T-cell (primary cell): ENCODE measurements at places on chromosomes 6 and 20. TPM values are rescaled to one million over a fixed set of nuclear protein-coding genes. Genes with fewer than 3 reads are reported as not detected.

DNA sequence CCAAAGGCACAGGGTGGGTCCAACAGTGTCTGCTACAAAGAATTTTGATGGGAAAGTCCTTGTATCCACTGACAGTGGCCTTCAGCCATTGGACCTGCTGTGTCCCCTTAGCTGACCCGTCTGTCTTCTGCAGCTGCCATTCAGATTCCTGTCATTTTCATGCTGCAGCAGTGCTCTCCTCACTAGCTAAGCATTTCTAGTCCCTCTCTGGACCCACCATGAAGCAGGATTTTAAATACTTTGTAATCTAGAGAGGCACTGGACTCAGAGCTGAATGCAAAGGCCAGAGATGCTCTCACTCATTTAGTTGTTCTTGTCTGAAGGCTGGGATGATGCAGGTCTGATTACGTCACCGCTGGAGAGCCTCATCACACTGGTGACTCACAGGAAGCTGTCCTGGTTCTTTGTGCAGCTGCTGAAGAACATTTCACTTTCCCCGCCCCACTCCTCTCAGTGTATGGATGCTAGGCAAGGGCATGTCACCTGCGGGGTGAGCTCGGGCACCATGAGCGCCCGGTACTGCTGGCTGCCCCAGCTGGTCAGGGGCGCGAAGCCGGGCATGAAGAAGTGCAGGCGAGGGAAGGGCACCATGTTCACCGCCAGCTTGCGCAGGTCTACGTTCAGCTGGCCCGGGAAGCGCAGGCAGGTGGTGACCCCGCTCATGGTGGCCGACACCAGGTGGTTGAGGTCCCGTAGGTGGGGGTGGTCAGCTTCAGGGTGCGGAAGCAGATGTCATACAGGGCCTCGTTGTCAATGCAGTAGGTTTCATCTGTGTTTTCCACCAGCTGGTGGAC lies 19.4 kb upstream of the TUBB2A start:
- no peak for DNase-seq

DNA sequence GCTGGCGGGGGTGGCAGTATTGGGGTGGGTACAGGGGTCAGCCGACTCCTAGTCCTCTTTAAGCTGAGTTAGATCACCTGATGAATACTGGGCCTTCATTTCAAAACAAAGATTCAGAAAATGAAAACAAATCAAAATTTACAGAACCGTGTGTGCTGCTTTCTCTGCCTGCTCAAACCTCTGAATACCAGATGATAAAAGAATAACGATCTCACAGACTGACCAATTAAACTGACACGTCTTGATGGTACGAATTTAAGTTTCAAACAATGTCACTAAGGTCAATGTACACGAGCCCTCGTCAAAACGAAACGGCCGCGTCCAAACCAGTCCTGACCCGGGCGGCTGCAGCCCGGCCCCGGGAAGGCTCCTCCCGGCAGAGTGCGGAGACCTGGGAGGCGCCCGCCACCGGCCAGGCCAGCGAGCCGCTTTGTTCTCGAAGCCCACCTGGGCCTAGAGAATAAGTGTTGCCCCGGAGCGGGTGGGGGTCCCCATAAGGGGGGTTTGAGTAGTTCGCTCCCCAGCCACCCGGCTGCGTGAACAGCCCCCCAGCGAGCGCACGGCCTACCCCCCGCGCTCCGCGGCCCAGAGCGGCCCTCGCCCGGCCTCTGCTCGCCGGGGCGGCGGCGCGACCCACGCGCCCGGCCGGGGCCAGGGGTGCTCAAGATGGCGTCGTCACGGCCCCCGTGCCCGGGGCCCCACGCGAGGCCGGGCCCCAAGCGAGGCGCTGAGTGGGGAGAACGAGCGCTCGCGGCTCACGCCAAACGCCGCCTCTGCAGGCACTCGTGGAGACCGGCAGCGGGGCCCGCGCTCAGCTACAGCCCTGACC lies 728 bp downstream of the PSMA7 start:
- no peak for DNase-seq

Gene MRAP2
- not detected for total RNA-seq

- DNase-seq, result no peak
Measured at GRCh38 chr20:63320041-63320511, 27.1 kb downstream of the COL20A1 start.

- DNase-seq, result no peak
Measured at GRCh38 chr20:57288651-57289277, 22.3 kb upstream of the BMP7 start.

DNA sequence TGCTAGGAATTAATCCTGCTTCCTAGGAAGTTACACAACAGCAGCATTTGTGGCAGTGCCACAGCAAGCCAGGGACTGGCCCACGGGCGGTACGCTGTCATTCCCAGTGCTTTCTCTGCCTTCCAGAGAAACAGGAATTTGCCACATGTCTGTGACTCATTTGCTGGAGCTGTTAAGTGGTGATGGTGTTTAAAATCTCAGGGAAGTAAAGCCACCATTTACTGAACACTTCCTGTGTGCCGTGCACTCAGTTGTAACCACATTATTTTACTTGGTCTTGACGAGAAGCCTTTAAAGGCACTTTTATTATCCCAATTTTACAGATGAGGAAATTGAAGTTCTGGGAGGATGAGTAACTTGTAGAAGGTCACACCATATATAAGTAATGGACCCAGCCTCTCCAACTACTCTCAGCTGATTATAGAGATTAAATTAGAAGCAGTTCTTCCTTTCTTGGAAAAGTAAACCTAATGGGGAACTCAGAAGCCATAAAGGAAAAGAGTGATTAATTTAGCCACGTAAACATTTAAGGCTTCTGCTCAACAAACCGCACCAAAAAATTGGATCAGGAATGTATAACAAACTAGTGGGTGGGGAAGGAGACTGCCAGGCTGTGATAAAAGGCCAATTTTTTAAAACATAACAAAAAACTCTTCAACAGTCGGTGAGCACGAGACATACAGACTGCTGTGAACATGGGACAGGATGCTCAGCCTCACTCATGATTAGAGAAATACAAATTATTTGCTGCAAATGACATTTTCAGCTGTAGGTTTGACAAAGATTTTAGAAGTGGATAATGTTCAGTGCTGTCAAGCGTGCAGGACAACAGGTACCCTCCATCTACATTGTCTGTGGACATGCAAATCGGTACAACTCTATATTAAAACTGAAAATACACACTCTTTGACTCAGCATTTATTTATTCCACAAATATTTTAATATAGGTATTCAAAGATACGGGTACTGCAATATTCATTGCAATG lies 311.2 kb downstream of the NRN1 start:
- no peak for DNase-seq

Gene KCNK17
- total RNA-seq, result 0.38 TPM

- no peak for DNase-seq
Measured at GRCh38 chr6:64230530-64230929, 594.9 kb downstream of the PHF3 start.

Gene RCAN2
- total RNA-seq, result 0.18 TPM

GRCh38 chr20:431012-431904 lies 23.2 kb downstream of the RBCK1 start:
- no peak for DNase-seq

DNA sequence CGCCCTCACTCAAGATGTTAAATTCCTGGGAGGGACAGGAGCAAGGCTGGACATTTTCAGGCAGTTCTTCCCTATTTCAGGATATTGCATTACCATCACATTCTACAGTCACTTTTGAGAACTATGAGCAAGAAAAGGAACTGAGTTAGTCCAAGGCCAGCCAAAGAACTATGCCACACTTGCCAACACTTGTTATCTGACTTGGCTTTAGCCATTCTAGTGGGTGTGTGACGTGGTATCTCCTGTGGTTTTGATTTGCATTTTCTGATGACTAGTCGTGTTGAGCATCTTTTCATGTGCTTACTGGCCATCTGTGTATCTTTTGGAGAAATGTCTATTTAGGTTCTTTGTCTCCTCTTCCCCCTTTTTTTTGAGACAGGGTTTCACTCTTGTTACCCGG lies 12.0 kb downstream of the XRN2 start:
- DNase-seq, result no peak

GRCh38 chr6:39980839-39981580 lies 46.7 kb upstream of the MOCS1 start:
- no peak for DNase-seq

- DNase-seq, result no peak
Measured at GRCh38 chr20:19515074-19515473, 243.0 kb upstream of the RIN2 start.

Gene MBOAT1
- total RNA-seq, result 12.0 TPM

DNA sequence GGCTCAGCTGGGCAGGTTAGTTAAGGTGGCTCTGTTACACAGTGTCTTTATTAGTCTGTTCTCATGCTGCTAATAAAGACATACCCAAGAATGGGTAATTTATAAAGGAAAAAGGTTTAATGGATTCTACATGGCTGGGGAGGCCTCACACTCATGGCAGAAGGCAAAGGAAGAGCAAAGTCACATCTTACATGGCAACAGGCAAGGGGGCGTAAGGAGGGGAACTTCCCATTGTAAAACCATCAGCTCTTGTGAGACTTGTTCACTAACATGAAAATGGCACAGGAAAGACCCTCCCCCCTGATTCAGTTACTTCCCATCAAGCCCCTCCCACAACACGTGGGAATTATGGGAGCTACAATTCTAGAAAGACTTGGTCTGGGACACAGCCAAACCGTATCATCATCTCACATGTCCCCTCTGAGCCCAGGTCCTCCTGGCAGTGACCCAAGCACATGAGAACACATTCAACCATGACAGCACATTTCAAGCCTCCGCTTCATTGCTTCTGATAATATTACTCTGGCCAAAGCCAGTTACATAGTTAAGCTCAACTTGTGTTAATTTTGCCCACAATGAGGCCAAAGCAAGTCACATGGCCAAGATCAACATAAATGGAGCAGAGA lies 383.9 kb downstream of the PLCB1 start:
- no peak for DNase-seq

DNA sequence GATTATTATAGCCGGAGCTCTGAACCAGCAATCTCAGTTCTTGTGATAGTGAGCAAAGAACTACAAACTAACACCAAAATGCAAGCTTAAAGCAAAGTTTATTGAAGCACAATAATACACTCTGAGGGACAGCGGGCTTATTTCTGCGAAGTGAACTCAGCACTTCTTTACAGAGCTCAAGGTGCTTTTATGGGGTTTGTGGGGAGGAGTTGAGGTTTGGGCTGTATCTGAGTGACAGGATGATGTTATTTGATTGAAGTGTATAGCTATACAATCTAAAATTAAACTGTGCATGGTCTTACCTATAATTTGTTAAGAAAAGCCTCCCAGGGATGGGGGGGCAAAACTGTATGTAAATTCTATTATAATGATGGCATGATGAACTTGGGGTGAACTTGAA lies 1.0 kb upstream of the HFE start:
- no peak for DNase-seq

DNA sequence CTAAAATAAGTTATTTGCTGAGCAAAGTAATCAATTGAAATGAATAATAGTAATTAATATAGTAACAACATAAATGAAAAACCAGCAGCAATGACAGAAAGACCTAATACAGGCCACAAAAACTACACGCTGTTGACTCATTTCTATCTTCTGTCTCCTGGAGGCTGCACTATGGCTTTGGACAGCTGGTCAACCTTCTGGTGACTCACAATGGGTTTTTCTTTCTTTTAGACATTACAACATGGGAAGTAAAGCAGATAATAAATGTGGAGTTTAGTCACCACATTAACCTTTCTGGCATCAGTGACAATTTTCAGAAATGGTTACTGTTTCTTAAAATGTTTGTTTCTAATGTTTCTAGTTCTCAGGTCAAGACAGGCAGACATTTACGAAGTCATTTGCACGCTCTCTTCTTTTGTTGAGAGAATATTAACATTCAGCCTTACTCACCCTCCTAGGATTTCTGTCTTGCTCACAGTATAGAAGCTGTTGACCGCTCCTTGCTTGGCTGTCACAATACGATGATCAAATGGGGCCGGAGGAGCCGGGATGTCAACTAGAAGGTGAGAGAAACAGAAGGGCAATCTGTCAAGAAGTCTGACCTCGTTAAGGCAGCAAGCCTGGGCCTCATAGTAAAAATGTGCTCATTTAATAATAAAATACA lies 62.2 kb downstream of the MYLK4 start:
- DNase-seq, result no peak

GRCh38 chr6:144893680-144894151 lies 608.6 kb downstream of the UTRN start:
- no peak for DNase-seq

DNA sequence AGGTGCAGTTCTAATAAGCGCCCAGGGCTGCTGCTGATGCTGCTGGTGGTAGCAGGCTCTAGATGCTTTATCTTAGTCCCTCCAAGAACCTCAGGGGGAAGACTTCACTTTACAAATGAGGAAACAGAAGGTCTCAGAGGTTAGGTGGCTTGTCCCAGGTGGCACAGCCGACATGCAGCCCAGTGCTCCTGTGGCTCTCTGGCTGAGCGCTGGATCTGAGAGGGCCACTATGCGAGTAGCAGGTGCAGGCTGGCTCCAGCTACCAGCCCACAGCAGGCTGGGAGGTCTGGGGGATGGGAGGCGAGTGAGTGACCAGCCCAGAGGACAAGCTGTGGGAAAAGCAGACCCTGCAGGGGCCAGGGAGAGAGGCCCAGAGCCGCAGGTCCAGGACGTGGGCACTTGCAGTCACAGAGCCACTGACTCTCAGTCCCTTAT lies 90.9 kb downstream of the PRND start:
- DNase-seq, result no peak

DNA sequence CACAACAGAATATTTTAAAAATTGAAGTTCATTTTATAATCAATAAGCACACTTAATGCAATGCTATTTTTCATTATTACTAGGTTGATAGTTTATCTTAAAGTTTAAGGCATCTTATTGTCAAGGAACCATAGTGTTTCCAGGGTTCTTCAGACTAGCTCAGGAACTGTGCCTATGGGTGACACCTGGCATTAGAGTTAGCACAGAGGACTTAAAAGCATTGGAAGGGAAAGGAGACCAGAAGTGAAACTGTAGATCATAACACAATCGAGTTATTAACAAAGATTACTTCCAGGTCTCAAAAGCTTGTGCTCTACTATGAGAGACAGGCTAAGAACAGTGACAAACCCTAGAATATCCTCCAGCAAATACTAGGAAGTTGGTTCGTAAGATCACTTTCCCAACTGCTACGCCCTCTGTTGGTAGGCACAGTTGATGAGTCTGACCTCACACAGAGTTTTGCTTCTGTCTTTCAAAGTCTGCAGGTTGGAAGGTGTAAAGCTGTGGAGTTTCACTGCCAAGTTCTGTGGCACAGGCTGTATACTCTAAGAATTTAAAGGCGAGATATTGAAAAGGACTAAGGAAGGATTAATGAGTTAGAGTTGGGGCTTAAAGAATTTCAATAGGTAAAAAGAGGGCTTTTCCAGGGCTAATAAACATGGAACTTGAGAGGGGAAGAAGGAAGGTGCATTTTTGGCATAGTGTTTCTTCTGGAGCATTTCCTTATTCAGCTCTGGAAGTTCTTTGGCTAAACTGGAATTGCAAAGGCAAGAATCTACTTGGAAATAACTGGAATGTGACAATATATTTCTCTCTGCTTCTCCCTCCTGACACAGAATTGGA lies 531.3 kb upstream of the JAG1 start:
- no peak for DNase-seq

Gene SNX9
- 25.9 TPM for total RNA-seq

Gene CLVS2
- not detected for total RNA-seq

Gene BTBD9
- total RNA-seq, result 38.1 TPM

Gene ULBP2
- total RNA-seq, result not detected

Gene MPIG6B
- total RNA-seq, result 0.98 TPM

- DNase-seq, result no peak
Measured at GRCh38 chr20:40511478-40511877, 177.6 kb downstream of the MAFB start.

- DNase-seq, result no peak
Measured at GRCh38 chr6:2190661-2191389, 54.6 kb downstream of the GMDS start.

Gene SLC4A11
- 0.43 TPM for total RNA-seq

Gene RSPH9
- total RNA-seq, result not detected

Gene ZNF76
- total RNA-seq, result 72.7 TPM
